Ovary (tissue), 10 donors: ENCODE measurements at places on chromosomes 12 and 14. TPM values are rescaled to one million over a fixed set of nuclear protein-coding genes. Genes with fewer than 3 reads are reported as not detected.

GRCh38 chr12:68163560-68164081, 4.1 kb upstream of the IFNG start:
- no peak for DNase-seq

Gene CCDC198
- not detected for polyA plus RNA-seq

DNA sequence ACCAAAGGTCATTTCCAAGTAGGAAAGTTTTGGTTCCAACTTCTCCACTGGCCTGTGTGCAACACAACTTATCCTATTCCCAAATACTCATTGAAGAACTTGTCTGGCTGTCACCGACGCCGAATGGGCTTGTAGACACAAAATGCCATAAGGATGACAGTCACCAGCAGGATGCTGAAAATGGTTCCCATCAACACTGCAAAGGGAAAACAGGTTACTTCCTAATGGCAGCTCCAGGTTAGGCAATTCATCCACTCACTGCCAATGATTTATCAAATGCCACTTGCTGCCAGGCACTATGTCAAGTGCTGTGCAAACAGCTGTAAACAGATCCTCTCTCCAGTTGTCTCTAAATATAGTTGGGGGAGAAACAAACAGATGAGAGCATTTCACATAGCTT, 6.1 kb downstream of the C12orf76 start:
- DNase-seq: no peak

DNA sequence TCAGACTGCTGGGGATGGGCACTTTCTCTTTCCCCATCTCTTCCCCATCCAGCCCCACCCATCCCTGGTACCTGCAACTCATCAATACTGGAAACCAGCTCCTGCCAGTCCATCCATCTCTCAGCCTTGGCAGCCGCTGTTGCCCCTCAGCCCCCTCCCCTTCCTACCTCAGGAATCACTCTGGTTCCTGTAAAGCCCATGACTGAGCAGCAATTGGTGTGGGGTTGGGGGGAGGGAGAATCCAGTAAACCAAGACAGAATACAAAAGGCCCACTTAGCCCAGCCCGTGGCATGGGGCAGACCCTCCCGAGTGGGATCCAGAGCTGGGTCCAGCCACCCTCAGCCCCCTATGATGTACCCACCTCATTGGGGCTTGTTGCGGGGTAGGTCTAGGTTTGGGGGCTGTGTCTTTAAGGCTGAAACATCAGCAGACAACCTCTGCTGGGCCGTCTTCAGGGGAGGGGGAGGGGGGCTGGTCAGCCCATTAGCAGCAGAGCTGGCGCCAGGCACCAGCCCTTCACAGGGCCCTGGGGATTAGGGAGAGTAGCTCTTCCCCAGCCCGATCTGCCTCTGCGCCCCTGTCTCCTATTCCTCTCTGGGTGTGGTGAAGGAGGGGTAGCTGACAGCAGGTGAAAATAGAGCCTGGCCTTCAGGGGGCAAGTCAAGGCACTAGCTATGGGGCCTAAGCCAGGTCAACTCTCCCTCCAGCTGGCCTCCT, 702 bp upstream of the PRPH start:
- no peak for DNase-seq

Gene PTGER2
- polyA plus RNA-seq: 5.8 TPM

DNA sequence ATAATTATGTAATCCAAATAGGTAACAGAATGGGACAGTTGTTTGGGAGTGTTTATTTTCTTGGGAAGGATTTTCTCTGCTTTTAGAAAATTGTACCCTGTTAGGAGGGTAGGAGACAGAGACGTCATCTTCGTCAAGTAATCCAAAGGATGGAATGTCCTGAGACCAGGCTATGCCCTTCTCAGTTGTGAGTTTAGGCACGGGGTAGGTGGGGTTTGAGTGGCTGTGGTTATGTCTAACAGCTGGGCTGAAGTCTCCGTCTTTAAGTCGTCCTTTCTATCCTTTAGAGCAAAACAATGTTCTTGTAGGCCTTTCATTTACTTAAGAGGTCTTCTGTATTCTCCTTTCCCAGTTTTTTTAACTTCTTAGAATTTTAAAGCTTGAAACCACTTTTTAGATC, 5.7 kb downstream of the SOCS2 start:
- DNase-seq: no peak

Gene ARG2
- 3.9 TPM for polyA plus RNA-seq

GRCh38 chr14:72665259-72665658, 228.6 kb downstream of the DPF3 start:
- DNase-seq: no peak

GRCh38 chr12:19273482-19274330, 144.2 kb downstream of the PLEKHA5 start:
- DNase-seq: peak; percentile 49

Gene TMEM52B
- polyA plus RNA-seq: 0.04 TPM

Gene TMEM260
- polyA plus RNA-seq: 24.0 TPM

GRCh38 chr12:10381928-10382628, 7.8 kb downstream of the KLRK1 start:
- DNase-seq: no peak

GRCh38 chr12:7638760-7639555, 26.8 kb downstream of the APOBEC1 start:
- DNase-seq: peak; percentile 55

DNA sequence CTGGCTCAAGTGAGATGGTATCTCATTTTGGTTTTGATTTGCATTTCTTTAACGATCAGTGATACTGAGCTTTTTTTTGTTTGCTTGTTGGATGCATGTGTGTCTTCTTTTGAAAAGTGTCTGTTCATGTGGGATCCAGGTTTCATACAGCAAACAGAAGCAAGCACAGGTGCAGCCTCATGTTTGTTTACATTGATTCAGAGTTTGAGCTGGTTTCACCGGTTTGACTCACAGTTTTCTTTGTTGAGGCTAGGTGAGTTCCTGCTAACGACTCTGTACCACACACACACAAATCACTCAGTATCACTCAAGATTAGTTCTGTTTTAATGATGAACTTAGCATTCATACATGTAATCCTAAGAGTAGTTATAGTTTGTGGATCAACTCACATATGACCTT, 3.7 kb downstream of the OR10G2 start:
- no peak for DNase-seq

Gene CFAP54
- polyA plus RNA-seq: 0.15 TPM

Gene SERPINA5
- polyA plus RNA-seq: 21.5 TPM

DNA sequence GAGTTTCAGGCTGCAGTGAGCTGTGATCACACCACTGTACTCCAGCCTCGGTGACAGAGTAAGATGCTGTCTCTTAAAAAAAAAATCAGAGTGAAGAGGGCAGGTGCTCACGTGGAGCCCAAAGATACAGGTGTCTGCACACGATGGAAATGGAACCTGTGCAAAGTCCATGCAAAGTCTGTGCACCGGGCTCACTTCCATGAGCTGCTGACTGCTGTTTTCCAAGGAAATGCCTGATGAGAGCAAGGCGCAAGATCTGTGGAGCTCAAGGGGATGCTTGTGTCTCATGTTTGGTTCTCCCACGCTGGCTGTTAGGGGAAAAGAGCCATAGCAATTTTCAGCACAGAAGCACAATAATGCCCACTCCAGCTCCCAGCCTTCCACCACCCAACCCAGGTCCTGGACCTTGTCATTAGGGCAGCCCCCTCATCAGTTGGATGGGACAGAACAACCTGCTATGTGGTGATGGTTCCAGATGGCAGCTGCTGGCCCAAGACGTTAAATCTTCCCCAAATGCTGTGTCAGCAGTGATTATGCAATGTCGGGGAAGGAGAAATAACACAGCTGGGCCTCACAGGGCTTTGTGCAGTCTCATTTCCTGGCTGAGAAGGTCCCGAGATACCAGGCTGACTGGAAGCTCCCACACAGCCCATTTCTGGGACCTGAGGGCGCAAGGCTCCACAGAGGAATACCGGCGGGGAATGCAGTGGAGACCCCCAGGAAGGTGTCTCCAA, 27.9 kb upstream of the DICER1 start:
- DNase-seq: peak; percentile 61

GRCh38 chr14:39857376-39858055, 425.3 kb upstream of the FBXO33 start:
- no peak for DNase-seq

DNA sequence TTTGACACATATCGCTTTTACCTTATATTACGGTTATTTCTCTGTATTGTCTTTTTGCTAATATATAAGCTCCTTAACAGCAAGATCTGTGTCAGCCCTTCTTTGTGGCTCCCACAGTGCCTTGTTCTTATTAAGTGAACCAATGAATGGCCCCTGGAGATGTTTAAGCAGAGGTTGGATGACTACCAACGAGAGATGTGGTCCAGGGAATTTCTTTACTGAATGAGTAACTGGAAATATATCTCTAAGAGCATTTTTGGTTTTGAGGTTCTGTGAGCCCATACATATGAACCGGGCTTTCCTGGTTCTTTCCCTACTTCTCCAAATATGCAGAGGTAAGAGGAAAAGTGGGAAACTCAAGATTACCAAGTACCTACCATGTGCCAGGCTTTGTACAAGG, 23.5 kb downstream of the CALCOCO1 start:
- DNase-seq: no peak

Gene GLT1D1
- polyA plus RNA-seq: 0.23 TPM

- no peak for DNase-seq
Measured at GRCh38 chr14:45587142-45587541, 334.1 kb upstream of the MIS18BP1 start.

DNA sequence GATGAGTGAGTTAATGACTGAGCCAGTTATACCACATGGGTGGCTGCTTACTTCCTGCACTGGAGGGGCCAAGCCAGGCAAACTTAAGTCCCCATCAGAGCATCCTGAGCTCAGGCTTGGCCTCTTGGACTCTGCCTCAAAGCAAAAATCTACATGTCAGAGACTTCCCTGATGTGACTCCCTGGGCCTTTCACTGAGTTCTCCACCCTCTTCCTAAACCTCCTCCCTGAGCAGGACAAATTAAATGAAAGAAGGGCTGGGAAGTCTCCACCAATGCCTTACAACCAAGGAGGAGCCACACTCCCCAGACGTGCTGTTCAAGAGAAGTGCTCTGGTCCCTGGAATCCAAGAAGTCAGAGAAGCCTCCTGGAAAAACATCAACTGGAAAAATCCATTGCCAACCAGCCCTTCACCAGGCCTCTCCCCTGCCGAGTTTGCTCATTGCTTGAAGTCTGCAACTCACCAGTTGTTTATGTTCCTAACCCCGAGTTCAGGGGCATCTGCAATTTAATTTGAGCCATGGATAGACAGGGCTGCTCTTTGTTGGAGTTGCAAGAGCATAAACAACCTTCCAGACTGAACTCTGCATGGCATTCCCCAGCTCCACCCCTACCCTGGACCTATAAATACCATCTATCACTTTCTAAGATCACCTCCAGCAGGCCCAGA, 160.5 kb downstream of the ANO2 start:
- no peak for DNase-seq

DNA sequence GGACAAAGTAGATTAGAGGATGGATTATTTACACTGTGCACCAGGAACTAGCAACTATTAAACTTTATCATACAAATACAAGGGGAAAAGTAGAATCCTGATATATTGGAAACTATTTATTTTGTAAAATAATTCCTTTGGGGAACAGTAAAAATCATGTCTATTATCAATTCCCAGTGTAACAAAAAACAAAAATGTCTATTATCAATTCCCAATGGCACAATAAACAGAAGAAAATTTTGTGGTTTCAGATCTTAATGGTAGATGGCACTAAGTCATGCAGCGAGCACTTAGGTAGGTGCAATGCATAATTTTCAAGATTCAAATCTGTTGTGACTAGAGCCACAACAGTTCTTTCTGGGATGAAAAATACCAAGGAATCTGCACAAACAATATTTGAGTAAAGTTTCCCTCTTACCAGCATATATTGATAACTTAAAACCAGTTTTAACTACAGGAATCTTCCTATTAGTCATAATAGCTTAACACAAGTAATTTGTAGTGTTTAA, 13.7 kb downstream of the CFL2 start:
- no peak for DNase-seq

Gene PCED1B
- 12.1 TPM for polyA plus RNA-seq

GRCh38 chr14:95849761-95850160, 26.9 kb upstream of the TUNAR start:
- DNase-seq: no peak

DNA sequence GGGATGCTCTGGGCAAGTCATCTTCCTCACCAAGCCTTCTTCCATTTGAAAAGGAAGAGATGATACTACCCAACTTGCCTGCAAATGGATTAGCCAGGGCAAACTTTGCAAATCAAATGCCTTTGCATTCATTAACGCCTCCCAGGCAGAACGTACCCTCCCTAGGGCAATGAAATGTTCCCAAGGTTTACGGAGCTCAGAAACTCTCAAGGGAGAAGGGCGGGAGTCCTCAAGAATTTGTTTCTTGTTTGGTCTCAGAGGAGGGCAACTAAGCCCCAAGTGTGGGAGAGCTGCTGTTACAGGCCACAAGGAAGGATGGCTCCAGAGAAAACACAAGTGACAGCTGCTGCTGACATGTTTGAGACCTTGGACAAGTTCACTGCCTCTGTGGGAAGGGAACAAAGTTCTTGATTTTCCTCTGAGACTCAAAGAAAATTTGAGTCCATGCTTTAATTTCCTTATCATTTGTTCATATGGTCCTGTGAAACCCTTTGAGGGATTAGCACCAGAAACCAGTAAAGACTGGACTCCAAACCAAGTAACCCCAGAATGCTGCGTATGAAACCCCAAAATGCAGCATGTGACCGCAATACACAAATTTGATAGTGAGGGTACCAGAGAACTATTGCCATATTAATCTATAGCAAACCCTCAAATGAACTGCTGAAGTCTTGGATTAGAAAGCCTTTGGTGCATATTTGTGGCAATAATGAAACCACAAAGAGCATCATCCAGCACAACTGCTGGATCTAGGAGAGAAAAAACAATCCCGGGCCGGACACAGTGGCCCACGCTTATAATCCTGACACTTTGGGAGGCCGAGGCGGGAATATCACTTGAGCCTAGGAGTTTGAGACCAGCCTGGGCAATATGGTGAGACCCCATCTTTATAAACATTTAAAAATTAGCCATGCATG, 22.9 kb downstream of the SPTB start:
- no peak for DNase-seq

GRCh38 chr12:120142231-120142877, 25.8 kb upstream of the RAB35 start:
- no peak for DNase-seq

GRCh38 chr12:69179786-69180185, 59.6 kb upstream of the CPSF6 start:
- DNase-seq: no peak

DNA sequence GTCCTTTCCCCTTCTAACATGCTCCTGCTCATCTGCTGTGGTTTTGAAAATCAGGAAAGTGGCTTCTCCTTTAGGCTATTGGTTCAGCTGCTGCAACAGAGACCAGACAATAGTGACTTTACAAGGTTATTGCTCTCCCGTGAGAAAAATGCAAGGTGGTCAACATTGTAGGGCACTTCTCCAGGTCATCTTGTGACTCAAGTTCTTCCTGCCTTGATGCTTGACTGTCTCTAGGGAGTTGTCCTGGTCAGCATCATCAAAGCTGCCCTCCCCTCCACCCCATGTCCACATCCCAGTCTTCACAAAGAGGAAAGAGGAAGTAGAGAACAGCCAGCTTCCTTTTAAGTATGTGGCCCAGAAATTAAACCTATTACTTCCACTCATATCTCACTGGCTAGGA, 3.9 kb upstream of the TMEM63C start:
- DNase-seq: no peak

Gene KRT6B
- polyA plus RNA-seq: not detected

Gene ZBTB39
- 2.9 TPM for polyA plus RNA-seq

Gene MEG3
- polyA plus RNA-seq: 196 TPM

Gene RABGGTA
- 7.9 TPM for polyA plus RNA-seq
